ENCODE measurements at places on chromosomes 7 and 10.

- no peak for DNase-seq
Measured at GRCh38 chr10:3850999-3851937, 66.3 kb upstream of the KLF6 start.

DNA sequence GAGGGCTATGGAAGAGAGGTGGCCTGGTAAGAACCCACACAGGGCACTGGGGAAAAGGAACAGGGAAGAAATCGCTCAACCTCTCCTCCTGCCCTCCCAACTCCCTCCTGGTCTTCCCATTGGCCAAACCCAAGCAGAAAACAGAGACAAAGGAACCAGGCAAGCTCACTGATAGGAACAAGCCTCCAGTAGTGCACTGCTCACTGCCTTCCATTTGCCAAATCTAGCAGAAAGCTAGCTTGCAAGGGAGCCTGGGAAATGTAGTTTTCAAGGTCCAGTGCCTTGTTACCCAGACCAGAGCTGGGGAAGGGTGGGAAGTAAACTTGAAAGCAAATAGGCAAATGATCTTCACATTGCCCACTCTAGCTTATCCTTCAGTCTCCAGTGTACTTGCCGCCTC, 556.1 kb upstream of the AUTS2 start:
- no peak for DNase-seq

GRCh38 chr10:38025283-38025682, 14.8 kb downstream of the ZNF33A start:
- DNase-seq: no peak

DNA sequence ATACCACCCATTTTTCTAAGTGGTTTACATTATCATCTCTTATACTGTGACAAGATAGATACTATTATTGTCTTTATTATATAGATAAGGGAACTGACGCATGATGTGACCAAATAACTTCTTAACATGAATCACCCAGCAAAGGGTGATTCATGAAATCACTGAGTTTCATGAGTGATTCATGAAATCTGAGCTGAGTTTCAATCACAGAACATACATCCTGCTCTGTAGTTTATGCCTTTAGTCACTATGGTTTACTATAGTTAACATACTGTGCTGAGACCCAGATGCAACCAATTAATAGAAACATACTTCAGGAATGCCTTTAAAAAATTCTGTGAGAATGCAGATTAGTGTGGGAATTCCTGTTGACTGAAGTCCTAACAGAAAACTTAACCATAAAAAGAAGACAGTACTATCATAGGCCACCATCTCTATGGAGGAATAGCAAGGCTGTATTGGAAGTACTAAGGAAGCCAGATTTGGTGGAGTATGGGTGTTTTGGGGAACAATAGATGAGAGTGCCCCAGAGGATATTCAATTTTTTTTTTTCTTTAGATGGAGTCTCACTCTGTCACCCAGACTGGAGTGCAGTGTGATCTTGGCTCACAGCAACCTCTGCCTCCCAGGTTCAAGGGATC, 43.1 kb upstream of the SEMA3A start:
- no peak for DNase-seq

DNA sequence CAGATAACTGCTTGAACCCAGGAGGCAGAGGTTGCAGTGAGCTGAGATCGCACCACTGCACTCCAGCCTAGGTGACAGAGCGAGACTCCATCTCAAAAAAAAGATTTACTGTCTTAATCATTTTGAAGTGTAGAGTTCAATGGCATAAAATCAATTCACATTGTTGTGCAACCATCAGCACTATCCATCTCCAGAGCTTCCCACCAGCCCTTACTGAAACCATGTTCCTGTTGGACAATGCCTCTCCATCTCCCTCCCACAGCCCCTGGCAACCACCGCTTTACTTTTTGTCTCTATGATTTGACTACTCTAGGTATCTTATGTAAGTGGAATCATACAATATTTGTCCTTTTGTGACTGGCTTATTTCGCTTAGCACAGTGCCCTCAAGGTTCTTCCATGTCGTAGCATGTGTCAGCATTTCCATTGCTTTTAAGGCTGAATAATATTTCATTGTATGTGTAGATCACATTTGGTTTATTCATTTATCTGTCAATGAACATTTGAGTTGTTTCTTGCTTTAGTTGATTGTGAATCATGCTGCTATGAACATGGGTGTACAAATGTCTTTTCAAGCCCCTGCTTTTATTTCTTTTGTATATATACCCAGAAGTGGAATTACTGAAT, 33.1 kb downstream of the NACAD start:
- no peak for DNase-seq

GRCh38 chr7:138864667-138865066, 66.7 kb upstream of the ATP6V0A4 start:
- no peak for DNase-seq

GRCh38 chr10:52027055-52027705, 286.9 kb upstream of the DKK1 start:
- DNase-seq: no peak
